ENCODE measurements at places on chromosomes 7 and 10.

GRCh38 chr7:29139191-29139590, 7.1 kb downstream of the CPVL start:
- DNase-seq: no peak

DNA sequence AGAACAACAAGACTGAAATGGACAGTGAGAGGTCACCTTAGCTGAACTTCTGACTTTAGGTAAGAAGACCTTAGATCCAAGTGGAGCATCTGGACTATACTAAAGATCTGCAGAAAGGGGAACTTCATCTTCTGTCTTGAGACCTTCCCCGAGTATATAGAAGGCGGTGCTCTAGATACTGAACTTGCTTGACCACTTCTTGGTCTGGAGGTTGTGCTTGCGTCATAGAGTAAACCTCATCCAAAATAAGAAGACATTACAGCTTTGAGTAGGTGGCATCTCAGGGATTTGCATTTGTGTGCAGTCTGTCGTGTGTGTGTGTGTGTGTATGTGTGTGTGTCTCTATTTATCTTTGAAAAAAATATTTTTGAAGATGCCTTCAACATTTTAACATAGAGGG, 157.5 kb downstream of the CHN2 start:
- no peak for DNase-seq

- DNase-seq: peak; percentile 17
Observed at GRCh38 chr10:30751678-30752331, 122.3 kb upstream of the LYZL2 start.

DNA sequence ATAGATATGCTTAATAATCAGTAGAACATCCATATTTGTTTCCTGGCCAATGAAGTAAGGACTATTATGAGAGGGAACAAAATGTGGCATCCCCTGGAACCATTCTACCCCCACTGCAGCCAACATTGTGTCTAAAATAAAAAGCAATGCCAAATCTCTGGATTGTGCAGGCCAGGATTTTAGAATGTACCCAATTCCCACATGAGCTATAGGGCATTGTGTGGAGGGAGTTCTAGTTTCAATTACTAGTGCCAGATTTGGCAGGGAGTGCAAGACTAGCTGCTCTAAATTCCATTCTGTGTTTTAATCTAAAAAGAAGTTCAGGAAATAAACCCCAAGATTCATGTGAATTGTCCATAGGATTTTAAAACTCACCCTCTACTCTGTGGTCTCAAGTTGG, 112.3 kb downstream of the HGF start:
- DNase-seq: no peak

DNA sequence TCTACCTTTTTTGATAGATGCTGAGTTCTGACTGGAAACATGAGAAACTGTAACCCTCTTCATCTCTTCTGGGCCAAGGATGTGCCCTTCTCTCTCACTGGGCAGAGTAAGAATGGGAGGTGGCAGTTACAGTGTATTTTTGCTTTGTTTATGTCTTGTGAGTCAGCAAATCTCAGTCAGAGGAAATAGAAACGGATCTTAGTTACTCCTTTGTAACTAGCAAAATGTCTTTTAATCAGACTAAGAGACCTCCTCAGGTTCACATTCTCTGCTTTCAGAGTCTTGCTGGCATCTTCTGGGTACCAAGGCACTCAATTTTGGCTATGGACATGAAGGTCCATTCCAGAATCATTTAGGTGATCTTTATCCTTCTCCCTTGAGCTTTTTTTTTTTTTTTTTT, 70.9 kb downstream of the HHEX start:
- no peak for DNase-seq

DNA sequence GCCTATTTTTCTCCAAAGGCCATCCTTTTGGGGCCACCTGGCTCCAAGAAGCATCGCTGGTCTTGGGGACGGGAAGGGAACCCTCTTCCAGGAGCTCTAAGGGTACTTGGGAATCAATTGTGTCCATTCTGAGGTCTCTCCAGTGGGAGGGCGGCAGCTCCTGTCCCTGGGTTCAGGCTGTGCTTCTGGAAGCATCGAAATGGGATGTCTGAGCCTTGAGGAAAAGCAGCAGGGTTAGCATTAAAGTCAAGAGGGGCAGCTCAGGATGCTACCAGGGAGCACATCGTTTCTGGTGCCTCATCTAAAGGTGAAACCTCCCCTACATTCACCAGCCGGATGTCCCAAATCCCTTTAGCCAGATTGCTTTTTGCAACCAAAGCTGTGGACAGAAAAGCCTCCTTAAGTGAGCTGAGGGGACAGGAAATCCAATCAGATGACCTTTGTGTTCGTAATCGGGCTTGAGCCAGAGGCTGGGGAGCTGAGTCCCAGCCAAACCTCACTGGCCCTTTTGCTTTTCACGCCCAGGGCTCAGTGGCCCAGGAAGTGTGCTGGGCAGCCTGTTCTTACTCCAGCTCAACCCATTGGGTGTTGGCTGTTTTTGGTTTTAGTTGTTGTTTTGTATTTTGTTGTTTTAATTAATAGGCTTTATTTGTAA, 88.8 kb upstream of the ANLN start:
- no peak for DNase-seq

DNA sequence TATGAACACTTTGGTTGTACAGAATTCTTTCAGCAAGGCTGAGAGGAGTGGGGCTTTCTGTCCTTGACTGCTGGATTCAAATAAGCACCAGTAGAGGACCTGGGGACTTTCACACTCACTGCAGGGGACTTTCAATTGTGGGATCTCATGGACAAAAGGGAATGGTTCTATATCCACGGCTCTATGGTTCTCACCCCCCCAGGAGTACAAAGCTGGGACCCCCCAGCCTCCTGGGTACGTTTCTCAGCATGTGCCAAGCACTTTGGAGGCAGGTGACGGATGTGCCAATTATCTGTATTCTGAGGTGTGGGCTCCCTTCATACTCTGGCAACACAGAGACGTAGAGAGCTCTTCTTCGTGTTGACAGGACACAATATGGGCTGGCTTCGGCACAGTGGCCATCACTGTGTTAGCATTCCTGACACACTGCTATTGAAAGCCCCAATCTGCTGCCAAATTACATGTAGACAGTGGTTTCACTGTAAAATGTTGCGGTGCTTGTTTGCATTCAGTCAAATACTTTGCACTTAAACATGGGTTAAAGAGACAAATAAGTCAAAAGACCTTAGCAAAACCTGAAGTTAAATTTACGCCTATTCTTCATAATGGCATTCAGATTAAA, 92.7 kb upstream of the SAMD8 start:
- no peak for DNase-seq

GRCh38 chr10:85012305-85012704, 683.9 kb downstream of the CCSER2 start:
- DNase-seq: no peak

DNA sequence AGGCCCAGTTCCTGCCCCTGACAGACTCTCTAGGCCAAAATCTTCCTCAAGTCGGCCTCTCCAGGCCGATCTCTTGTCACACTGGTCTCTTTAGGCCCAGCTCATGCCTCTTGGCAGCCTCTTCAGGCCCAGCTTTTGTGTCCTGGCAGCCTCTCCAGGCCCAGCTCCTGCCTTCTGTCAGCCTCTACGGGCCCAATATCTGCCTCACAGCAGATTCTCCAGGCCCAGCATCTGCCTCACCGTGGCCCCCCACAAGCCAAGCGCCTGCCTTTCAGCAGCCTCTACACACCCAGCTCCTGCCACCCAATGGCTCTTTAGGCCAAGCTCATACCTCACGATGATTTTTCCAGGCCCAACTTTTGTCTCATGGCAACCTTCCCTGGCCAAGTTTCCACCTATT, 33.0 kb upstream of the VKORC1L1 start:
- no peak for DNase-seq

DNA sequence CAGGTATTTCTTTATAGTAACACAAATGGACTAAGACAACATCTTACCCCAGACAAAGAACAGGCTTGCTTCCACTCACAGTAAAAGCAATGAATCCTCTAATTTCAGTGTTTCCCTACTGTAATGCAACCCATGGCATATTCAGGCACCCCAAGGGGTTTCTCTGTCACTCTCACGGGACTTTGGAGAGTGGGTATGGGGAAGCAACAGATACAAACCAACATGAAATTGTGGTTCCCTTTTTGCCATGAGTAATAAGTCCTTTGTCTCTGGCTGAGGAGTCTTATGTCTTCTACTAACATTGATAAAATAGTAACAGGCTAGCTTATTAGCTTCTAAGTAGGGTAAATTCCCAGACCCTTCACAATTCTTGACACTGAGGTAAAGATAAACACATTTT, 51.4 kb upstream of the AOAH start:
- DNase-seq: no peak

DNA sequence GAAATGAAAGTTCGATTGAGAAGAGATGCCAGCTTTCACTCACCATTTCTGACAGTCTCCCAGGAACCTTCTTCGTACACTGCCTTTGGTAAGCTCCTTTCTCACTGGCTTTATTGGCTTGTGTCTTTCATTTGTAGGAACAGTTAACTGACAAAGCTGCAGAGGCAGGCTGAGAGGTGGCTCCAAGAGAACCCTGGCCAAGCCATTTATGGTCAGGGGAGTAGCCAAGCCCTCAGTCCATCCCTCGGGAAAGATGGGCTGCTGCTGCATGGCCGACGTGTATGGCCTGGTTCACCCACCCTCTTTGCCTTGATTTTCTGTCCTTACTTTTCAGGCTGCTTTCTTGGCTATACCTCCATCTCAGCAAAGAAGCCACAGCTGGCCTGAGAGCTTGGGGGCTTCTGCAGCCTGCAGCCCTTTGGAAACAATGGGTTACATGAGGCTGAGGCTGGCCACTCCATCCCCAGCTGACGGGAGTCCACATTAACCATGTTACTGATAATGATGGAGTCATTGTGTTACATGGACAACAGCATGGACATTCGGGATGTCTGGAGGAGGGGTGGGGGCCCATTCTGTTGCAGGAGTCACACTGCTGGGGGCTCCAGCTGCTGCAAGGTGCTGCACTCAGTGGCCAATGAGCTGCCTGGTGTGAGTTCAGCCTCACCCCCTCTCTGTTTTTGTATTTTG, at the start of gene OPALIN:
OPALIN (minus strand) TSS at position 152 of the 690 bp plus-strand sequence; CDS start at position 46, 106 bp downstream.
- no peak for DNase-seq

DNA sequence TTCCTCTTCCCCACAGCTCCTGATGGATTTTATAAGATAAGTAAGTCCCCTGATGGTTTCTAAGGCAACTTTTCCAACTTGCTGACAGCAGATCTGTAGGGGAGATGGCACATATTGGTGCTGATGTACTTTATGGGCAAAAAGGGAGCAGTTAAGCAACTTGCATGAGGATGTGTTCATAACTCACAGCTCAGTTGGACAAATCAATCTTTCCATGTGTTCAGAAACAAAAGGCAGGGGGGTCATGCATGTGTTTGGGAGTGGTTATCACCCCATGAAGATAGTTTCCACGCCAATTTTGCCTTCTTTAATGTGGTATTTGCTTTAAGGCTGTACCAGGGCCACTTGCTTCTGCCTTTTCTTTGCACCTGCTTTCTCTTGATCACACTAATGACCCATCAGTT, 6.1 kb downstream of the RBM20 start:
- DNase-seq: no peak
